ENCODE measurements at places on chromosomes 3 and 15. TPM values are rescaled to one million over a fixed set of nuclear protein-coding genes. Genes with fewer than 3 reads are reported as not detected.

The ARPP21 gene
- not detected for total RNA-seq

The SUCLG2 gene
- 33.8 TPM for total RNA-seq

The SERINC4 gene
- total RNA-seq: not detected

GRCh38 chr15:45587863-45588170 lies 638 bp downstream of the BLOC1S6 start:
- H3K27me3 ChIP-seq: peaks cover 5% of the 10 kb centered on the region
- peak overlapping the region; percentile 100 for H3K27ac ChIP-seq
- H3K36me3 ChIP-seq: no peaks in the 10 kb centered on the region
- DNase-seq: no peak
- H3K4me1 ChIP-seq: peaks cover 19% of the 10 kb centered on the region

GRCh38 chr3:115660646-115661337 lies 37.5 kb downstream of the GAP43 start:
- peaks cover 26% of the 10 kb centered on the region for H3K4me1 ChIP-seq
- H3K36me3 ChIP-seq: no peaks in the 10 kb centered on the region
- no peak overlapping the region for H3K4me3 ChIP-seq
- H3K27ac ChIP-seq: no peak overlapping the region

DNA sequence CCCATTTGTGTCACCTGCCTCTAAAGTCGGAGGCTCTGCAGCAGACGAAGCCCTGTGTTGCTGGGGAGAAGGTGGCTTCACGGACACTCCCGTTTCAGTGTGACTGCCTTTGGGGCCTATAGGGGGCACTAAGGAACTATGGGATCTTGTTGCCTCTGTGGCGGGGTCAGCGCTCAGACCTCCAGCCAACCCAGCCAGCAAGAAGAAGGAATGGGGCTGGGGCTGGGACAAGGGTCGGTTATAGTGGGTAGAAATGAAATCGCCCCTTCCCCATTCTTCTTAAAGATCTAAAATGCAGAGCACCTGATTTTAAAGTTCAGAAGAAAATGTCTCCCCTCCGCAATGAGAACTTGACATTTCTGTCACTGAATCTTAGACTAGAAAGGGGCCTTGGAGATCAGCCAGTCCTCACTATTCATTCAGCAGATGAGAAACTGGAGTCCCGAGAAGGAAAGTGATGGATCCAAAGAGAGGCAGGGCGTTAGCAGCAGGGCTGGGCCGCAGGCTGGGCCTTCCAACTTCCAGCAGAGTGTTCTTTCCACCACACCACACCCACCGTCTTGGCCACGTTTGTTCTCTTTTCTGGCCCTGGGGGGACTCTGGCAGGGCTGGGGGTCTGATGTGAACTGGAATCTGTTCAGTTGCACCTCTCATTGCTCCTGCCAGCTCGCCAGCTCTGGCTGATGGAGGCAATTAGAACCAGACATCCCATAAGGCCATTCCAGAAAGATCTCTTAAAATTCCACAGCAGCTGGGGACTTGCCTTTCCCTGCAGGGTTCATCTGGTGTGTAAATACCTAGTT lies 195.4 kb downstream of the OPA1 start:
- H3K27ac ChIP-seq: no peak overlapping the region
- DNase-seq: peak; percentile 61
- peaks cover 3% of the 10 kb centered on the region for H3K27me3 ChIP-seq
- H3K4me1 ChIP-seq: peaks cover 41% of the 10 kb centered on the region
